ENCODE measurements at places on chromosomes 3 and 15.

DNA sequence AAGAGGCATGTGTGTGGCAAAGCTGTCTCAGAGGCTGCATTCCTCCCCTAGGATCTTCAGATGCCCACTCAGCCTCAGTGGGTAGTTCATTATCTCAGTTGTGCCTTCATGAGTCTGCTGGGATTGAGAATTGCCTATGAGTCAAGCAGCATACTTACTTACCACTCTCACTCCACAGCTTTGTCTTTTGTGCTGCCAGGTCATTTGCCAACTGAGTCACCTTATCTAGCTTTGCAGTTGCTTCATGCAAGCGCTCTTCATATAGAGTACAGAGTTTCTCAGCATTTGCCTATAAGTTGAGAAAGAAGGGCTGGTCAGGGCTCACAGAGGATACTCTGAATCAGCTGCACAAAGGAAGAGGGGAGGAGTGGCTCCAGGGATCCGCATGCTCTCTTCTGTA is 89.5 kb downstream of the MYH15 start:
- DNase-seq = no peak

- DNase-seq = no peak
Observed at GRCh38 chr15:52206446-52206845, 15.3 kb upstream of the GNB5 start.

DNA sequence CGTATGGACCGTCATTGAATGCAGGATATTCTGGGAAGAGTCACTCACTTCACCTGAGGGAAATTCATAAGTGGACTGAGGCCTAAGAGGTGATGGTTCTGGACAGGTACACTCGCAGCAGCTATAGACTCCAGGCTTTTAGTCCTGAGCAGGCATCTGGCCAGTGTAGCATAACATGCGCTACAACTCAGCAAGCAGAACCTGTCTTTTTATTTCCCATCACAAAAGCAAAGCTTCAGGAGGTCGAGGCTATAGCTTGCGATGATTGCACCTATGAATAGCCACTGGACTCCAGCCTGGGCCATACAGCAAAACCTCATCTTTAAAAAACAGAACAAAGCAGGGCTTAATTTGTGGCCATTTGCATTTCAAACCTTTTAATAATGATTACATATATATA is 185.8 kb downstream of the KCNH8 start:
- DNase-seq = no peak

- DNase-seq = no peak
Observed at GRCh38 chr15:70250208-70251201, 152.8 kb upstream of the TLE3 start.

- DNase-seq = no peak
Observed at GRCh38 chr3:32403663-32404062, 12.0 kb downstream of the CMTM7 start.

GRCh38 chr3:193842029-193842798 is 249.2 kb downstream of the OPA1 start:
- peak; percentile 23 for DNase-seq

DNA sequence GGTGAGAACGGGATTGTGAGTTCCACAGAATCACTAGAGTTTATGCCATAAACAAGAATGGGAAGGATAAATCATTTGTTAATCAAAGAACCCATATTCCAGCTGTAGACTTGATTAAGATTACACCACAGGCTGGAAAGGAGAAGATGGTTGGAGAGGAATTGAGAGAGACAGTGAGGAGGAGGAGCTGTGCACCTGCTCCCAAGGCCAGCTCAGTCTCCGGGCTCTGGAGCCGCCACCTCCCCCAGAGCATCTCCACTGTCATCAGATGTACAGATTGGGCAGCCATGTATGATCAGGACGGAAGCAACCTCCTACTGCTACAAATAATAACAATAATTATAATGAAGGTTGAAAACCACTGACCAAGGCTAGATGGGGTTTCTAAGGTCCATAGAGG is 170.0 kb downstream of the MINAR1 start:
- DNase-seq = no peak

- DNase-seq = no peak
Observed at GRCh38 chr15:100919481-100920405, 586 bp downstream of the LRRK1 start.

- no peak for DNase-seq
Observed at GRCh38 chr3:14211621-14212020, 33.0 kb downstream of the LSM3 start.

DNA sequence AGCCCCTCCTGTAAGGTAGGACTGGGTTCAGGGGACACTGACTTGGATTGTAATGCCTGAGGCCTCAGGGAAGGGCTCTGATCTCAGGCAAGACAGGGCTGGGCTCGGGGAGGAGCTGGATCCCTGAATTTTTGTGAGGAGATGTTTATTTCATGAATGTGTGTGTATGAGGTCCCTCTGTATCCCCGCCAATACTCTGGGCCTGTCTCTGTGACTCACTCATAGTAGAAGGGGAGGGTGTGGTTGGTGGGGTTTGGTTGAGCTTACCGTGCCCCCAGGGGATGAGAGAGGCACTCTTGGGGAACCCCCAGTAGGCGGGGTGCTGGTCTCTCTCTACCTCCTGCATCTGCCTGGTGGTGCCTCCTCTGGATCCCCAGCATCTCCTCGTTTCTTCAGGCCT is 28.1 kb downstream of the RPSA start:
- no peak for DNase-seq

GRCh38 chr3:56131974-56132590 is 336.2 kb downstream of the ERC2 start:
- DNase-seq = no peak

DNA sequence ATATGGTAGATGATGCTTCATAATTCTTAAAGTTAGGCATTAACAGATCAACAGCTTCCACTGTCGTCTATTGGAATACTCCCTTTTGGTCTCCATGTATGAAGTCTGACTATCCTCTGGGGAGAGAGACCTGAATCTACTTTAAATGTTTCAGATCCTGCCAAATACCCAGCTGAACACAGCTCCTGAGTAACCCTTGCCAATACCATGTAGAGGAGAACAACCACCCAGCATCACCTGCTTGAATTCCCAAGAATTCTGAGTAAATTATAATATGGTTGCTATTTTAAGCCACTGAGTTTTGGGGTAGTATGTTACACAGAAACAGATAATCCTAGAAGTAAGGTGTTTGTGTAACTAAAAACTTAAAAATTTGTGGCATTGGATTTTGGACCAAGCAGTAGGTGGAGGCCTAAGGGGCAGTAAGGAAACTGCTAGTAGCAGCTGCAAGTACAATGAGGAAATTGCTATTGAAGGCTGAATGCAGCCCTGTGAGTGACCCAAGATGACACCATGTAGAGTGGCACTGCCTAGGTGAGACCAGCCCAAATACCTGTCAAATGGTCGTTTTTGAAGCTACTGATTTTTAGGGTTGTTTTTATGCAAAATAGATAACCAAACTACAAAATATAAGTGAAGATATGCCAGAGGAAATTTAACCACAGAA is 30.9 kb downstream of the NRG4 start:
- no peak for DNase-seq

DNA sequence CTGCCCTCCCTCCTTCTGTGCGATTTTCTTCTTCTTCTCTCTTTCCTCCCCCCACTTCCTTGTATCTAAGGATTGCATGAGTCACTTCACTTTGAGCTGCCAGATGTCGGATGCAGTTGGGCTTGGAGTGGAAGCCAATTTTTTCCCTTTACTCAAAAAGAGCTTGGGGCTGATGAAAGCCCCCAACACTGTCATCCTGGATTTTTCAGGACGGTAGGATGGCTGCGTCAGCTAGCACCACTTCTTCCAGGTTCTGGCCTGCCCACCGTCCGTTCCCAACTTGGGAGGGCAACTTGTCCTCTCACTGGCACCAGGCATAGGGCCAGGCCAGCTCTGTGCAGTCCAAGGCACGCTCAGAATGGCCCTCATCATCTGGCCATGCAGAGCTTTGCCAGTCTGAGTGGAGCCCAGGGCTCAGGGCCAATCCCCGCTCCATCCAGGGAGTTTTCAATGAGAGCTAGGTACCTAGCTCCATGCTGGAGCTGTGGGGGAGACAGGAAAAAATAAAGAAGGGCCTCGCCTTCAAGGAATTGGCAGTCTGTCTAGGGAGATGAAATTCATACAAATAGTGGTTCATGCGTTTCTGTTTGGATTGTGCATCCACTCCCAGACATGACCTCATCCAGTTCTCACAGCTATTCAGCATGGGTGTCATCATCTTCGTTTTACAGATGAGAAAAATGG is 47.7 kb upstream of the INSYN1 start:
- DNase-seq = no peak

DNA sequence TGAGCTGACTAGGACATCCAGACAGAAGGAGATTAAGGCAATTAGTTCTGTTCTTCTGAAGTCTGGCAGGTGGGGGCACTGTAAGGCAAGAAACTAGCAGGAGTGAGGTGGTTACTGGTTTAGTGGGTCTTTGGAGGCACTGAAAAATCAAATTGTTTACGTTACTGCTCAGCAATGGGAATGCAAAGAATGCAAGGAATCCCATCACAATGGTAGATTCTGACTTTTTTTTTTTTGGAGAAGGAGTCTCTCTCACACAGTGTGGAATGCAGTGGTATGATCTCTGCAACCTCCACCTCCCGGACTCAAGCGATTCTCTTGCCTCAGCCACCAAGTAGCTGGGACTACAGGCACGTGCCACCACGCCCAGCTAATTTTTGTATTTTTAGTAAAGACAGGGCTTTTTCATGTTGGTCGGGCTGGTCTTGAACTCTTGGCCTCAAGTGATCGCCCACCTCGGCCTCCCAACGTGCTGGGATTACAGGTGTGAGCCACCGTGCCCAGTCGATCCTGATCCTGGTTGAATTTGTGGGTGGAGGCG is 16.4 kb downstream of the FAM107A start:
- DNase-seq = no peak

DNA sequence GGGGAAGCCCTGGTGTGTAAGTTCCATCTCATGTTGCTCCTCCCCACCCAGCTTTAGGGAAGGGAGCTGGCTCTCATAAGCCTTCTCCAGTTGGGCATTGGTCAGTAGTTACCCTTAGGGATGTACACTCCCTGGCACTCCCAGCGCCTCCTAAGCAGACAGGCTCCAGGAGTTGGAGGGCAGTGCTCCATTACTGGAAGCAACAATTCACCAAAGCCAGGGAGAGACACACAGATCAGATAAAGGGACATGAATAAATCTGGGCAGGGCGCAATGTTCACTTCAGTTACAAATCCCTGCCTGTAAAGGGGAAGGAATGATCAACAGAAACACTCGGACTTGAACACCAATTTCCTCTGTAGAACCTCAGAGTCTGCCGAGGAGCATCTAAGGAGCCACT is 169.1 kb upstream of the CTNNB1 start:
- no peak for DNase-seq

DNA sequence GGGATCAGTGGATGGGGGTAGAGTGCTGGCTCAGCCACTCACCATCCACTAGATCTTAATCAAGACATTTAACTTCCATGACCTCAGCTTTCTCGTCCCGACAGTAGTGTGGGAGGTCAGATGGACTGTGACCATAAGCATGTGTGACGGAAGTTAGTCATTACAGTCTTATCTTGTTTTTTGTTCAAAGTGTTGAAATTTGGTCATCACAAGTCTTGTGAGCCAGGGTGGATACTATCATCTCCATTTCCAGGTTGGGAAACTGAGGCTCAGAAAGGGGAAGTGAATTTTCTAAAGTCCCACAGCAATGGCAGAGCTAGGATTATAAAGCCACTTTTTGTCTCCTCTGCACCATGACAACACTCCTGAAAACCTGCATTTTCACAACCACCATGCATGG is 32.0 kb upstream of the ITGA11 start:
- no peak for DNase-seq

GRCh38 chr3:117278424-117279190 is 569.0 kb downstream of the TUSC7 start:
- peak; percentile 1 for DNase-seq

DNA sequence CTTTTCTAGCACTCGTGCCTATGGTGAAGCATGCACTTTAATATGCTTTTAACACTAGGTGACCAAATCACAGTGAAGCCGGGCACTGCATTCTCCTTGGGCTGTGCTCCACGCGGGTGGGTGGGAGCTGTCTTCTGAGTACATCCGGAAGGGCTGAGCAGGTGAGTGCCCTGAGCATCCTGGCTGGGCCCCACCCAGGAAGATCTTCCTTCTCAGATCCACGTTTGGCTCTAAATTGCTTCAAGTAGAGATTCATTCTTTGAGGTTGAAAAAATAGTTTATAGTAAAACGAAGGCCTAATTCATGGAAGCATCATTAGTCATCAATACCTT is 73.9 kb upstream of the BLM start:
- DNase-seq = no peak

GRCh38 chr15:92917598-92918407 is 17.7 kb downstream of the CHD2 start:
- DNase-seq = peak; percentile 48

- no peak for DNase-seq
Observed at GRCh38 chr15:38849046-38849445, 284.4 kb upstream of the RASGRP1 start.

DNA sequence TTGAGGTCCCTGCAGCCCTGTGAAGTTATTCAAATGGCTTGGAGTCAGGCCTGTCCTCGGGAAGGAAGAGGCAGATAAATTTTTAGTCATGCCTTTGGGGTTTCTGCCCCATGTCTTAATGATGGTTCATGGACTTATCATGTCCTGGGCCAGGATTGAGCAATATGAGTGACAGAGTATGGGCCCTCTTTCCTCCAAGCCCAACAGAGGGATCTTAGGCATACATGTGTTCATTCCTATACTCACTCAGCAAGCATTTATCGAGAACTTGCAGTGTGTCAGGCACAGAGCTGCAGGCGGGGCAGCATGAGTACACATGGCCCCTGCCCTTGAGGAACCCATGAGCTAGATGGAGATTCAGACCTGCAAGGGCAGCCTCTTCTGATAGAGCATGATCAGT is 6.2 kb downstream of the ESYT3 start:
- DNase-seq = no peak

DNA sequence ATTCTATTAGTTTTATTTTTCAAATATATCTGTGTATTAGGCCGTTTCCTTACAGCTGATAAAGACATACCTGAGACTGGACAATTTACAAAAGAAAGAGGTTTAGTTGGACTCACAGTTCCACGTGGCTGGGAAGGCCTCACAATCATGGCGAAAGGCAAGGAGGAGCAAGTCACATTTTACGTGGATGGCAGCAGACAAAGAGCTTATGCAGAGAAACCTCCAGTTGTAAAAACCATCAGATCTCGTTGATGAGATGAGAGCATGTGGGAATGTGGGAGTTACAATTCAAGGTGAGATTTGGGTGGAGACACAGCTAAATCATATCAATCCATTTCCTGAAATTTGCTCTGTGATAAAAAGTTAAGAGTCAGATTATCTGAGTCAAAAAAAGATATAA is 2.3 kb upstream of the GOLGA8A start:
- no peak for DNase-seq

DNA sequence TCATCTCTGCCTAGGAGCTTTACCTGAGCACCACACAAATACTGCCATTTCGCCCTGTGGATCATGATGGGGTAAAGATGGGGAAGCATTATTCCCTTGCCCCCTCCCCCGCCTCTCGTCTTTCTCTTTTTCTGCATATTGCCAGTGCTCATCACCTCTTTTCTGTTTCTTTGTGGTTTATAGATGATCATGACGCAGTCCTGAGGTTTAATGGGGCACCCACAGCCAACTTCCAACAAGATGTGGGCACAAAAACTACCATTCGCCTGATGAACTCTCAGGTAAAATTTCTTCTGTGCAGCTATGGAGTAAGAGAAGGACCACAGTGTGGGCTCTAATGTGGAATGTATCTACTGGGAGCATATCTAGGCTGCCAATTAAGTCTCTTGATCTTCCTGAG is 88.2 kb downstream of the RPL39L start:
- DNase-seq = no peak

Data from GM18507 (cell line).